Activated T-helper 2 cell treated with anti-CD3 and anti-CD28 coated beads, Interferon-gamma antibody, Interleukin-2, Interleukin-4, amounts not matched to agents 10 μg/mL and 5 μg/mL and 100 μg/mL, durations not matched to agents 14 hours and 24 hours and 36 hours (primary cell): ENCODE measurements at places on chromosomes 1 and 21. TPM values are rescaled to one million over a fixed set of nuclear protein-coding genes. Genes with fewer than 3 reads are reported as not detected.
A peak's percentile ranks its signal among the peaks of the same experiment; 100 is the strongest.

GRCh38 chr1:3543076-3544039, 68.0 kb downstream of the MEGF6 start:
- no peak for DNase-seq
- no peaks in the 10 kb centered on the region for H3K36me3 ChIP-seq
- no peak overlapping the region for H3K27ac ChIP-seq
- H3K4me3 ChIP-seq, result no peak overlapping the region
- no peaks in the 10 kb centered on the region for H3K27me3 ChIP-seq

DNA sequence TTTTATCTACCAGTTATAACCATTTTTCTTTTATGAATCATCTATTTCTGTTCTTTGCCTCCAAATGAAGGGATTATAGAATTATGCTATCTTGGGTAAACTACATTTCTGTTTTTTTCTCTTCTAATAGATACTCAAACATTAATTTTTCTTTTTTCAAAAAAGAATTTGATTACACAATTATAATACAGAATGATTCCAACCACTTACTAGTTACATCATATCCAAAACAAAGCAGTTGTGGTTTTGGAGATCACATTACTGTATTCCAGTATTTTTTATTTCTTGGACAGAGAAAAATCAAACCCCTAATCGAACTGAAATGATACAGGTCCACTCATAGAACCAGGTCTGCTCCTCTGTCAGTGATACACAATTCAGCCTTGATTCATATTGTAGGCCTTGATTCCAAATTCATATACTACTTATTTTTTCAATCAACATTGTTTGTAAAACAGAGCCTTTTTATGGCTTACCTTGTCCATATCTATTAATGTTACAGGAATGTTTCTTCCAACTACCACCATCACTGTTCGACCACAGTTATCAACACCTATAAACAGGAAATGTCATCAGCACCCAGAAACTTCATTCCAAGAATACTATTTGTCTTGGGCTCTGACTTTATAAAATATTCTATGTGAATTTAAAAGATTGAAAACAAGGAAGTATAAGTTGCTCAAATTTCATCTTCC, 43.2 kb downstream of the GDAP2 start:
- peaks cover 9% of the 10 kb centered on the region for H3K36me3 ChIP-seq
- no peak overlapping the region for H3K27ac ChIP-seq
- DNase-seq, result no peak
- H3K4me1 ChIP-seq, result peaks cover 6% of the 10 kb centered on the region
- no peaks in the 10 kb centered on the region for H3K27me3 ChIP-seq

- no peaks in the 10 kb centered on the region for H3K27me3 ChIP-seq
- no peaks in the 10 kb centered on the region for H3K36me3 ChIP-seq
- no peak overlapping the region for H3K27ac ChIP-seq
- no peaks in the 10 kb centered on the region for H3K4me1 ChIP-seq
- DNase-seq, result no peak
- no peak overlapping the region for H3K4me3 ChIP-seq
These were observed 1609.6 kb upstream of the B3GALT2 start for GRCh38 chr1:194795917-194796593.

DNA sequence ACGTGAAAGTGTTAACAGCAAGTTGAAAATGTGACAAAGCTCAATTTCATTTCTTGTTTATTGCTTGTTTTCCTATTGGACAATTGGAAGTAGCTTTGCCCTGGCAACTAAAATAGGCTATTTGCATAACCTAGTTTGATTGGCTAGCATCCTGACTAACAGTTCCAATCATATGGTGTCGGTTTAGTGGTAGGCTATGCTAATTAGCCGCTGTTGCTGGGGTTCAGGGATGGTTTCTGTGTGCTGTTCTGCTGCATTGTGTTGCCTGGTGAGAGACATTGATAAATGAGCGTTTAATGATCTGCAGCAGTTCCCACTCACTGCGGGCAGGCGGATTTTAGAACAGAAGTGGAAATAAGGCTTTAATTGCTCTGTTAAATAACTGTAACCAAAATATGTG, 68.5 kb downstream of the DYRK1A start:
- H3K36me3 ChIP-seq, result peaks cover 32% of the 10 kb centered on the region
- H3K4me3 ChIP-seq, result no peak overlapping the region
- peak; percentile 48 for DNase-seq
- no peaks in the 10 kb centered on the region for H3K27me3 ChIP-seq
- peaks cover 31% of the 10 kb centered on the region for H3K4me1 ChIP-seq
- H3K27ac ChIP-seq, result no peak overlapping the region

DNA sequence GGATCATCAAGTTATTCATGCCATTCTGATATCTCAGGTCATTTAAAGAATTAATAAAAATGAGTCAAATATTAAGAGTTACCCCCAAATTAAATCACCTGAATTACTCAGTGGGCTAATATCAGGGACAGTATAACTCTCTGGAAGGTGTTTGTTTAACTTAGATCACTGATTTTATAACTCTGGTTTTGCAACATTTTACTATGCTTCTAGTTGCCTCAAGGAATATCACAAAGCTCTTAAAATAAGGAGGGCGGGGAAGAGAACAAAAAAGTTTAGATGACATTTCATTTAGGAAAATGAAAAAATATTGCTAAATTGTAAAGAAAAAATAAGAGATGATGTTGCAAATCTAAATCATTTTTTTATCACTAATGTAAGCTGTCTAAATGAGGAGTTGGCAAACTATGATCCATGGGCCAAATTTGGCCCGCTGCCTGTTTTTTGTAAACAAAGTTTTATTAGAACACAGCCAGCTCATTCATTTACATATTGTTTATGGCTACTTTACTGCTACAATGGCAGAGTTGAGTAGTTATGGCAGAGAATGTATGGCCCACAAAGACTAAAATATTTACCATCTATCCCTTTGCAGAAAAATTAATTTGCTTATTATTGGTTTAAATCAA, 31.9 kb upstream of the SLC19A2 start:
- no peak overlapping the region for H3K27ac ChIP-seq
- H3K27me3 ChIP-seq, result no peaks in the 10 kb centered on the region
- no peak for DNase-seq
- H3K36me3 ChIP-seq, result peaks cover 80% of the 10 kb centered on the region
- peaks cover 4% of the 10 kb centered on the region for H3K4me1 ChIP-seq

- no peak overlapping the region for H3K4me3 ChIP-seq
- no peaks in the 10 kb centered on the region for H3K27me3 ChIP-seq
- no peaks in the 10 kb centered on the region for H3K4me1 ChIP-seq
- no peak for DNase-seq
These were observed 144.6 kb downstream of the SLC30A10 start for GRCh38 chr1:219783605-219784235.

- no peak for DNase-seq
- no peaks in the 10 kb centered on the region for H3K4me1 ChIP-seq
- no peaks in the 10 kb centered on the region for H3K27me3 ChIP-seq
- no peak overlapping the region for H3K27ac ChIP-seq
These were observed 832.6 kb upstream of the TMPRSS15 start for GRCh38 chr21:19236209-19236608.

- peaks cover 13% of the 10 kb centered on the region for H3K4me1 ChIP-seq
- H3K27me3 ChIP-seq, result no peaks in the 10 kb centered on the region
- H3K4me3 ChIP-seq, result no peak overlapping the region
- DNase-seq, result no peak
These were observed 70.1 kb downstream of the KCNJ15 start for GRCh38 chr21:38326899-38327298.

GRCh38 chr1:157915859-157916258, 74.3 kb upstream of the CD5L start:
- no peak for DNase-seq

- H3K27ac ChIP-seq, result peak overlapping the region; percentile 97
- H3K4me3 ChIP-seq, result peak overlapping the region; percentile 67
- peak; percentile 40 for DNase-seq
- no peaks in the 10 kb centered on the region for H3K27me3 ChIP-seq
- H3K4me1 ChIP-seq, result peaks cover 70% of the 10 kb centered on the region
These were observed 87.6 kb upstream of the DUSP10 start for GRCh38 chr1:221829327-221830015.

- H3K27ac ChIP-seq, result no peak overlapping the region
- H3K27me3 ChIP-seq, result peaks cover 67% of the 10 kb centered on the region
- no peak for DNase-seq
These were observed 9.9 kb upstream of the PROX1 start for GRCh38 chr1:213977909-213978308.

DNA sequence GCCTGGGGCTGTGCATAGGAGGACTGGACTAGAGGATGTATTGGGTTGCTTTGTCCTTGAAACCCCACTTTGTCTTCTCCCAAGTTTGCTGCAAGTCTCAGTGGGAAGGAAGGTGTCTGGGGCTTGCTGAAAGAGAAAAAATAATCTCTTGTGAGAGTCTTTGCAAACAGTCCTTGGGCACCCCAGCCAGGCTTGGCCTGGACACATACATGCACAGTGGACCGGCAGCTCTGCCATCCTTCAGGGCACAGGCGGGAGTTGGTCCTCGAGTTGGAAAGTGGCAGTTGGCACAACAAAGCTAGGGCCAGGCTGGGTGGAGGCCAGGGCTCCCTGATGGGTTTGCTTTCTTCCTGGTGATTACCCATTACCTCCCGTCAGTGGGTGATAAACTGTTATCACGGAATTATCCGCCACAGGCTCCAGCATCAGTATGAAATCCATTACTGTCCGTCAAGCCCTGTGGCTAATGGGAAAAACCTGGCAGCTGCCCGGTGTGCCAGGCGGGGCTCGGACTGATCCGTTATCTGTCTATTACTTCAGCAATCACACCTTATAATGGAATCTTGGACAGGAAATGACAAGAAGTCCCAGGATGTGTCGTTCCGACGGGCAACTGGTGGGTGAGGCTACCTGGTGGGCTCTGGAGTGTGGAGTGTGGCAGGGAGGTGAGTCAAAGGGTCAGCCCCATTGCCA, 265.7 kb downstream of the GRIK3 start:
- peaks cover 14% of the 10 kb centered on the region for H3K27me3 ChIP-seq
- H3K4me1 ChIP-seq, result no peaks in the 10 kb centered on the region
- DNase-seq, result no peak
- H3K27ac ChIP-seq, result no peak overlapping the region

DNA sequence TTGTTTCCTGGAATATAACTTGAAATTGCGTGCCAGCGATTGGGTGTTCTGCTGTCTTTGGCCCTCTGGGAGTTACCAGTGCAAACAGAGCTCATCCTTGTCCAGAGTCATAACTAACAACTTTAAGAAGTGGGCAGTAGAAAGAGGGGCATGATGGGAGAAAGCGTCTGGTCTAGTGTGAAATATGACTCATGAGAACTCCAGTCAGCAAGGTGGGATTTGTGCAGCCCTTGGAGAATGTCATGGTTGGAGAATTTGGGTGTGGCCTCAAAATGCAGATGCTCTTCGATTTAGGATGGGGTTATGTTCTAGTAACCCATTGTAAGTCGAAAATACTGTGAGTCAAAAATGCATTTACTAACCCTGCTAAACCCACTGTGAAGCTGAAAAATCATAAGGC, 12.9 kb downstream of the ATP1B1 start:
- no peak overlapping the region for H3K4me3 ChIP-seq
- no peak for DNase-seq
- peaks cover 13% of the 10 kb centered on the region for H3K4me1 ChIP-seq
- no peaks in the 10 kb centered on the region for H3K27me3 ChIP-seq
- H3K27ac ChIP-seq, result no peak overlapping the region

- no peak overlapping the region for H3K27ac ChIP-seq
- no peak overlapping the region for H3K4me3 ChIP-seq
- H3K36me3 ChIP-seq, result peaks cover 16% of the 10 kb centered on the region
- H3K4me1 ChIP-seq, result peaks cover 15% of the 10 kb centered on the region
- no peak for DNase-seq
- peaks cover under 1% of the 10 kb centered on the region for H3K27me3 ChIP-seq
These were observed 2.3 kb upstream of the MED18 start for GRCh38 chr1:28326515-28326914.

- H3K4me3 ChIP-seq, result no peak overlapping the region
- no peak overlapping the region for H3K27ac ChIP-seq
These were observed 13.9 kb downstream of the ERRFI1 start for GRCh38 chr1:8011923-8012858.

- no peaks in the 10 kb centered on the region for H3K27me3 ChIP-seq
- H3K4me3 ChIP-seq, result no peak overlapping the region
- H3K36me3 ChIP-seq, result no peaks in the 10 kb centered on the region
- no peaks in the 10 kb centered on the region for H3K4me1 ChIP-seq
These were observed 575.8 kb downstream of the NUF2 start for GRCh38 chr1:163897412-163898155.

KCNQ4 gene
- 0.57 and 0.78 TPM in 2 replicates for total RNA-seq

IL12RB2 gene
- 108 TPM in 2 replicates for total RNA-seq

TTC39A gene
- total RNA-seq, result 0.41 and 0.44 TPM in 2 replicates

SHISA4 gene
- 0.41 and 0.48 TPM in 2 replicates for total RNA-seq

CLEC20A gene
- total RNA-seq, result not detected in 2 replicates
